ENCODE measurements at places on chromosomes 3 and 15.

- DNase-seq = no peak
These were observed 120.1 kb upstream of the PRICKLE2 start for GRCh38 chr3:64345371-64345770.

DNA sequence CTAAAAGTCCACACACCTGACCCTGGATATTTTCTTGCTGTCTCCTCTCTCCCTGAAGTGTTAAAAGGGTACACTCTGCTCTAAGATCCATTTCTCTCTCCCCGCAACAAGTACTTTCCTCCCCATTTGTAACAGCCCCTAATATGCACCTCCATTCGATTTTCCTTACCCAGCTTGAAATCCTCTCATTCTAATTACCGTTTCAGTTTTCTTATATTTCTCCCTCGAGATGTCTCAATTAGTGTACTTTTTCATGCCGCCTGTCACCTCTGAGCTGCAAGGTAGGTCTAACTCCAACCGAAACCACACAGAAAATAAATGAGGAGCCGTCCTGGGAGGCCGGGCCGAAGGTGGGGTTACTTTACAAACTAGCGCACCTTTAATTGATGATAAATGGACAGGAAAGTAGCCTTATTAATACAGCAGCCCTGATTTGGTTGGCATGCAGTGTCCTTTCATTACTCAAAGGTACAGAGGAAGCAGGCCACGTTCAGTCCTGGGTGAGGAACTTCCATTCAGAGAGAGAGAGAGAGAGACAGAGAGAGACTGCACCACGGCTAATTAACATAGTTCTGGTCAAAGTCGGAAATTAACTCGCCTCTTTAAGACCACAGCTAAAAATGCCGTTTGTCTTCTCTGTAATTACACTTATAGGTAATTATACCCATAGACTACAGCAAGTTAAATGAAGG lies 319.9 kb downstream of the ARRDC4 start:
- DNase-seq = no peak

- DNase-seq = no peak
These were observed 73.3 kb upstream of the UBE2E2 start for GRCh38 chr3:23129817-23130216.

DNA sequence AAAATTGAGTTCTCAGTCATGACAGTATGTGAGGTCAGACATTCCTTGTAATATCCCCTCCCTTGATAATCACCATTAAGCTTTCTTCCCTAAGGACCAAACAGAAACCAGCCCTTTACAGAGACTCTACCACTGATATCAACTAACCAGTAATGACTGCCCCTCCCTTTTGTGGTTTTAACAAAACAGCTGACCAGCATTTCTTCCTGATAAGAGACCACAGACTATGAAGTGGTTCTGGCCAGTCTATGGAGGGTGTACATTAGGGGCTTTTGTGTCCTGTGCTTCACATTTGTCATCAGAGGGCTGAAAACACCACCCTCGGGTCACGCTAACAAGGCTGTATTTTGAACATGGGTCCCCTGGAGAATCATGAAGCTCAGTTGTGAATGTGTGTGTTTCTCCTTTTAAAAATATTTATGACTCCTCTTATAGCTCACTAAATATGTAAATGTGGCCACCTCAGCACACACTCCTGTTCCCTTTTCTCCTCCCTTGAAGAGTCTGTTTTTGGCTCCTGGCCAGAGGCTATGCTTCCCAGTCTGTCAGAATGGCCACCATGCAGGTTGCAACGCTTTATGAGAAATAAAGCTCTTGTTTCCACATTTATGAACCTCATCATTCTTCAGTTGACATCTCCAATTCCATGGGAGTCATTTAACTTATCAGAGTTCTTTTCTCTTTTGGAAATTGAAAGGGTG lies 239.3 kb downstream of the CPNE4 start:
- DNase-seq = no peak

DNA sequence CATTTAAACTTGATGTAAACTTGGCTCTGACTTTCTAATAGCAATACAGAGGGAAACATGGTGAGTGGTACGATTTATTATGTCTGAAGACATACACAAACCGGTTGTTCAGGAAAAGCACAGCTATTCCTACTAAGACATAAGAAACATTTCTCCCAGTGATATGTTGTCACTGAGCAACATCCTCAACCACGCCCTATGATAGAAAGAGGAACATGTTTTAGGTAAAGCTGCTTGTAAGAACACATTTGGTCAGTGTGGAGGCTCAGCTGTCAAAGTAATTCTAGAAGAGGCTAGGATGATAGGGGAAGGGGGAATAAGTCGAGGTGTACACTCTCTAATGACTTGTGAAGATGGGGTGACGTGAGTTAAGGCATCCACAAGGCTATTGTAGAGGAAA lies 42.7 kb upstream of the B3GNT5 start:
- DNase-seq = no peak

DNA sequence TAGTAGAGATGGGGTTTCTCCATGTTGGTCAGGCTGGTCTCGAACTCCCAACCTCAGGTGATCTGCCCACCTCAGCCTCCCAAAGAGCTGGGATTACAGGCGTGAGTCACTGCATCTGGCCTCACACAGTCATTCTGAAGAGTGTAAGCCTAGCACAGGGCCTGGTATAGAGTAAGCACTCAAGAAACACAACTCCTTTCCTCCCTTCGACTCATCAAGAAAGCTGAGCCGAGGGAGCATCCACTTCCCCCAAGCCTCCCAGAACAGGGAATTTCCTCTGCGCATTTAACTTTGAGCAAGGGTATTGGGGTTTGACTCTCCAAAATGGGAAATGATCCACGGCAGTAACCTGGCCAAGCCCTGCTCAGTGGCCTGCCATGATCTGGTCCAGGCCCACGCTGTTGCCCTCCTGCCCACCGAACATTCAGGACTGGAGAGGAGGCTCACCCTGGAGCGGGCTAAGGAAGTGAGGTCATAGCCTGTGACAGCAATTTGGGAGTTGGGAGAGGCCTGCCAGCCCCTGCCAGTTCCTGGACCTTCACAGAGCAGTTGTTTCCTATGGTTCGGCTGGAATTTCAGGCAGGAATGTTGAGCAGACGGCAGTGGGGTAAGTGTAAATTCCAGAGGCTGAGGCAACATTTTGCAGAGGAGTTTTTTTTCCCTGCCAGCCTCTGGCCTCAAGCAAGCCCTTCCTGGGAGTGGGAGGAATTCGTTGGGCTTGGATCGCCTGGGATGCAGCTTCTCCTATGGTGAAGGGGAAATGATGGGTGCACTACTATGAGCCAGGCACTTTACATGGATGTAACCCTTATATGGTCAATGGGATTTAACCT lies 21.2 kb upstream of the SMAD3 start:
- DNase-seq = no peak

GRCh38 chr15:65833501-65834205 lies 35.6 kb upstream of the RAB11A start:
- DNase-seq = no peak

- DNase-seq = no peak
These were observed 21.6 kb upstream of the SLC28A2 start for GRCh38 chr15:45230245-45230965.

DNA sequence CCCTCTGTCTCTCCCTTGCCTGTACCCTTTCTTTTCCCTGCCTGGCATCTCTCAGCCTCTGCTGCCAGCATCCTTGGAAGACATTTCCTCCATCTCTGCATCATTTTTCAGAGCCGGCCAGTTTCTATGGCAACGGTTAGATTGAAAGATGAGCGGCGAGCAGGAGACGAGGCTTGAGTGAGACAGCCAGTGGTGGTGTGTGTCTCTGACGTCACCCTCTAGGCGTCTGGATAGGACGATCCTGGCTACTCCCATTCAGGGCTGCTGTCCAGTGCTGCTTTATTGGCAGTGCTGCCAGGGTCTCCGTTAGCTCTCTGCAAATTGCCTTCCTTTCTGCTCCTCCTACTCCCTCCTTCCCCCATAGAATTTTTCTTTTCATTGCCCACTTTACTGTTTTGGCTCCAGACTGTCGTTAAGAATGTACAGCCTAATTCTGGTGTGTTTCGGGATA lies 57.9 kb downstream of the TRAK1 start:
- DNase-seq = no peak

GRCh38 chr15:89575656-89576416 lies 567 bp downstream of the TICRR start:
- DNase-seq = no peak

DNA sequence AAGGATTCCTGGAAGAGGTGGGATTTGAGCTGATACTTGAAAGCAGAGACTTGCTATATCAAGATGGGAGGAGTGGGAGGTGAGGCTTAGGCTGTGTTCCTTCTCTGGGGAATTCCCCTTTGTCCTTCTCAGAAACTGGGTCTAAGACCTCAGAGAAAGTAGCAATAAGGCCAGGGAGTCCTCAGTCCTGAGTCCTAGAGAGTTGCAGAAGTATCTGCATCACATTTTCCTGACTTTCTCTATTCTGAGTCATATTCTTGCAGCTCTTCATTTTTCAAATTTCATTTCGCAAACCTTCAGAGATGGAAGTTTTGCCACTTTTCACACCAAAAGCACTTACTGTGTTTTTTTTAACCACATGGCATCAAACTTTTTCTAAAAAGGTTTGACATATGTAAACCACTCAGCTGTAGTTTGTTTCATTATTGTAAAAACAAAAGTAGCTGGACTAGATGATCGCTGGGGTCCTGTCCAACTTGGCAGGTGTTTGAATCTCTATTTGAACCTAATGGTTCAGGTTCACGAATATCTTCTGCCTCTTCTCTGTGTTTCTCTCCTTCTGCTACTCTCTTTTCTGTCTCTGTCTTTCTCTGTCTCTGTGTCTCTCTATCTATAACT lies 21.3 kb downstream of the COLQ start:
- no peak for DNase-seq

DNA sequence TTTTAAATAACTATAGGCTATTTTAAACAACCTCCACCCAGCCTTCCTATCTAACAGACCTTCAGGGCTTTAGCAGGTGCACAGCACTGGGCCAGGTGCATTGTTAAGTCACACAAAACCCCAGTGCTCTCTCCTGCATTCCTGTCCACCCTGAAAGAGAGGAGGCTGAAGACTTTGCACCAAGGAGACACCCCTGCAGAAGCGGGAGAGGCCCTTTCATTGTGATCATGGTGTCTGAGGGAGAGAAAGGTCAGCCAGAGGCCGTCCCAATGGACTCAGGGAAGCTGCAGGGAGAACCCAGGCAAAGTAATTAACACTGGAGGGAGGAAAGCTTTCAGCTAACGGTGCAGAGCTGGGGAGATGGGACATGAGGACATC lies 5.2 kb downstream of the LRIG1 start:
- DNase-seq = no peak

GRCh38 chr15:58593870-58594269 lies 155.6 kb downstream of the ADAM10 start:
- no peak for DNase-seq

- no peak for DNase-seq
These were observed 184.8 kb downstream of the MECOM start for GRCh38 chr3:169478566-169479313.

DNA sequence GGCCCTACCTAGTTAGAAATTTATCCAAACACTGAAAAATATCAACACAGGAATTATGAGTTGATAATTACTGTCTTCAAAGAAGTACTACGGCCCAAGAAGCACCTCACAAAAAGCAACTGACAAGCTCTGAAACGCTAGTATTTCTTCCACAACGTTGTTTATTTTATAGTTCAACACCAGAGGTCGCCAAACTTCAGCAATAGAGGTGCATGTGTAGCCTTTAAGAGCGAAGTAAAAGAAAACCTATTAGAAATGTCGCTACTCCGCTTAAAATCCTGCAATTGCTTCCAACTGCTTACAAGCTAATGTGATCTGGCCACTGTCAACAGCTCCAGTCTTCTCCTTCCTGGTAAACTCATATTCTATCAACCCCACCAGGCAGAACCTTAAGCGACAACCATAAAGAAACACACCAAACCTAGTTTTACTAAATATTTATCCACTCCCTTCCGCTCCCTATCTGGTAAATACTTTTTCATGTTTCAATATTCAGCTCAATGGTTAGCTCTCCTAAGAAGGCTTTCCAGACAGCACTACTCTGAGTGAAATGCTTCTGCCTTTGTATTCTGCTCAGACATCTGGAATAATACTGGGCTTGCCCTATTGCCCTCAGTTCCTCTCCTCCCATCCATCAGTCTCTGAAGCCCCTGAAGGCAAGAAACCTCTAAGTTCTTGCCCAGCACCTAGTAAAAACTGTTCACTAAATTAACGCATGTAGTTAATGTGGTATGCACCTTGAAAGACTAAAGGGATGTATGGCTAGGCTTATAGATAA lies 110.2 kb downstream of the NR1I2 start:
- no peak for DNase-seq

- no peak for DNase-seq
These were observed 10.3 kb upstream of the MCF2L2 start for GRCh38 chr3:183438735-183439134.

DNA sequence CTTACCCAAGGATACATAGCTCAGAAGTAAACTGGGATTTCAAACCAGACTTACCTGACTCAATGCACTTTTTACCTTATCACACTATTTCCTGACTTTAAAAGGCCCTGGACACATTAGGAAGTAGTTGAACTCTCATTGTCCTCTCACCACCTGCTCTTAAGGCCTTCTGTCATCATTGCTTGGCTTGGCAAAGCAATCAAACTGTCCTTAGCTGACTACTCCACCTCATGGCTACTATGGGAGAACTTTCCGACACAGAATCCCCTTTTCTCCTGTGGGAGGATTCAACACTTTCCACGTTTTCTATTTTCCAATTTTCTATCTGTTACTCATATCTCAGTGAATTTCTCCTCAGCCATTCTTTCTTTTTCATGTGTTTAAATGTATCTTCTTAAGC lies 55.4 kb downstream of the ZNF148 start:
- DNase-seq = no peak

GRCh38 chr3:67077656-67078055 lies 79.5 kb downstream of the KBTBD8 start:
- no peak for DNase-seq

- DNase-seq = no peak
These were observed 217.3 kb downstream of the OSBPL10 start for GRCh38 chr3:31763731-31764130.

DNA sequence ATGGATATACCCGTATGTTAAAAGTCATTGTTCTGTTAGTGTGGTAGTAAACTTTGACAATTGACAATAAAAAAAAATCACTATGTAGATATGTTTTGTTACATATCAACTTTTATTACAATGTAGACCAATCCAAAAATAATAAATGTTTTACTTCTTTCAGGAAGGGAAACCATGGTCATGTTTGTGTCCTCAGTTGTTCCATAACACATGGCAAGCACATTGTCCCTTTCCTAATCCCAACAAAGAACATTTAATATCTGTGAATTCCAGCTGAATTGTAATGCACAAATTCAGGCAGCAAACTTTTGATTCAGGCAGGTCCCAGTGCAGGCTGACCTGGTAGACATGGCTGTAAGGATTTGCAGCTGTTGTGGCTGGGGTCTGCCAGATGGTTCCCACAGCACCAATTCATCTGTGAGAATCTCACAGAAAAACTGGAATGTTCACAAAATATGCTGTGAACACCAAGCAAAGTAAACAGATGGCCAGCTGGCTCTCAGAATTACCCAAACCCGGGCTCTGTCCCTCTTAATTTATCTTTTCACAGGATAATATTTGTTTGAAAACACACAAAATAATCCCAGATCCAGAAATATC lies 1.9 kb upstream of the SPG21 start:
- no peak for DNase-seq

- DNase-seq = no peak
These were observed 57.0 kb downstream of the NEK10 start for GRCh38 chr3:27312044-27312668.

Measured in GOT3 (cell line).